ENCODE measurements at places on chromosomes 7 and 10.

- DNase-seq, result no peak
These were observed 203.0 kb downstream of the COBL start for GRCh38 chr7:51113560-51113959.

- no peak for DNase-seq
These were observed 449.1 kb downstream of the SUGCT start for GRCh38 chr7:40583667-40584444.

GRCh38 chr7:143390104-143390772, 9.1 kb downstream of the ZYX start:
- DNase-seq, result no peak

DNA sequence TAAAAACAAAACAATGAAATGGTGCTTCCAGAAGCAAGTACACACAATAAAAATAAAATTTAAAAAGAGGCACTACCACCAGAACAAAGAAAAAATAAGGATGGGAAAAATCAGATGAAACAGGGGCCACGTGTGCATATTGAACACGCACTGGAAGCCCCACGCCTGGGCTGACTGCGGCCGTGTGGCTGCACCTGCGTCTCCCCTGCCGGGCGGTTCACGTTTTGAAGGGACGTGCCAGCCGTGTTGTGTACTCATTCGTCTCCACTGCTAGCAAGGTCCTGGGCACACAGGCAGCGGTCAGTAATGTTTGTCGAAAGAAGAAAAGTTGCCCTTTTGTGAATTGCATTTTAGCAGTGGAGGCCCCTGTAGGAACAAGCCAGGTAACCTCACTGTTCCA, 255.9 kb upstream of the RNF32 start:
- no peak for DNase-seq

GRCh38 chr7:30472784-30473775, 5.5 kb downstream of the NOD1 start:
- DNase-seq, result no peak

Measured in right renal pelvis (tissue), 4 donors.